HFFc6 (cell line): ENCODE measurements at places on chromosomes 2 and 18. TPM values are rescaled to one million over a fixed set of nuclear protein-coding genes. Genes with fewer than 3 reads are reported as not detected.
A peak's percentile ranks its signal among the peaks of the same experiment; 100 is the strongest.

The SPDYA gene
- total RNA-seq, result 0.33 TPM in 1 of 3 replicates, not detected in the others

The SAG gene
- total RNA-seq, result not detected in 3 replicates

The CAB39 gene
- 43.9 to 55.2 TPM (median 53.7 TPM) in 3 replicates for total RNA-seq

The TDRD15 gene
- not detected in 3 replicates for total RNA-seq

The LONRF2 gene
- total RNA-seq, result not detected in 3 replicates

The GKN2 gene
- total RNA-seq, result not detected in 3 replicates

The SLC30A3 gene
- total RNA-seq, result not detected in 3 replicates

The CXCR1 gene
- not detected in 3 replicates for total RNA-seq

DNA sequence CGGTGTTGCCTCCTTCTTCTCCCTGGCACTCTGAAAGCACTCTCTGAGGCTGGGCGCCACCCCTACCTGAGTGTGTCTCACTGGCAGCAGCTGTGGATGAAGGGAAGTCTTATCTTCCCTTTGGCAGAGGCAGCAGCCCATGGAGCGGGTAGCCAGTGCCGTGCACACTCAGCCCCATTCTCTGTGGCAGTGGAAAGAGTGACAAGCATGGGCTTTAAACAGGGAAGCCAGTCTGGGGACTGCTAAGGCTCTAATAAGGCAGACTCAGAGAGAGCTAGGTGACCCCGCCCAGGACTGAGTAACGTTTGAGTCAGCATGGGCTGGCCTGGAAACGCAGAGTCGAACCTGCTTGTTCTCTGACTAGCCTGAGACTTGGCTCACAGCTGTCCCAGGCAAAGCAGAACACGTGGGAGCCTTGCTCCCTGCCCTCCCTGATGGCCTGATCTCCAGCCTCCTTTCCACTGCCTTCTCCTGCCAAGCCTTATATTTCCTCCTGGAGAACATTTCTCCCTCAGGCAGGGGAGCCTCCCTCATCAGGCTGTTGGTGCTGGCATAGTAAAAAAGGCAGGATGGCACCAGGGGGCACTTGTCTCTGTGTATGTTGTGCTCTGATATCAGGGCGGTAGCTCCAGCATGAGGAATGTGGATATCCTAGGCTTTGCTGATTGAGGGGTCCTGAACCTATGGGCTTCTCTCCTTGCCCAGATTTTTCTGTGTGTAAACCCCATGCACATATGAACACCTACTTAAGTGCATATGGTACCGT, 93.9 kb upstream of the LGALSL start:
- peak; percentile 89 for DNase-seq

DNA sequence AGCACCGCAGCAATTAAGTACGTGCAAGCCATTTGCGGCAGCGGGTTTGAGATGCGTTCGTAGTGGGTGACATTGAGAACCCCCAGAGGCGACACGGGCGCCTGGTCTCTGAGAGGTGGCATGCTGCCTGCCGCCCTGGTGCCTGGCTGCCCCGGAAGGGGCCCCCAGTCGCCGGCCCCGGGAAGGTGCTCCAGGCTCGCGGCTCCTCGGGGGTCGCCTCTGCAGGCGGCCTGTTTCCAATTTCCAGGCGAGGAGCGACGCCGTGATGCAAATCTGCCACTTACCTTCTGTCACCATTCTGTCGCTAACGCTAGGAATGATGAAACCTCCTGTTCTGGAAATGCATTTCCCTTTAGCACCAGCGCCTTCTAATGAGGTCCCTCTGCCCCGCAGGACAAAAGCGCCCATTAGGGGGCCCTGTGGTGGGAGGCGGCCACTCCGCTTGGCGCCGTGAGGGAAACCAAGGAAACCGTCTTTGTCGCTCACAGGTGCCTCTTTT, 13.0 kb downstream of the KIF5C start:
- no peak for DNase-seq

GRCh38 chr2:173963323-173963816, 1.8 kb downstream of the SP3 start:
- peak; percentile 85 for DNase-seq

DNA sequence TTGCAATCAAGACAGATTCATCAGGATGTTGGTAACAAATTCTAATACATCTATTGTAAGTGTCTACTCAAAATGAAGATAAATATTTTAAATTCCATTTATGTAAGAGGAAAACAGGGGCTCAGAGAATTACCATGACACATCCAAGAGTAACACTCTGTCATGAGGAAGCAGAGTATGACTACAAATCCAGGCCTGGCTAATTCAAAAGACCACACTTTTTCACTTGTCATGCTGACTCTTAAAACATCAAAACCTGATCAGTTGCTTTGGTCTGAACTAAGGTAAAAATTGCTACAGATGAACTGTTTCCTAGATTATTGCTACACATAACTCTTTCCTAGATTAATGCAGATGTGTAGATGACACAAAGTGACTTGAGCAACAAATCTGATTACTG, 880.6 kb downstream of the TSN start:
- DNase-seq, result peak; percentile 15

GRCh38 chr18:8912348-8913326, 189.9 kb upstream of the NDUFV2 start:
- DNase-seq, result no peak

DNA sequence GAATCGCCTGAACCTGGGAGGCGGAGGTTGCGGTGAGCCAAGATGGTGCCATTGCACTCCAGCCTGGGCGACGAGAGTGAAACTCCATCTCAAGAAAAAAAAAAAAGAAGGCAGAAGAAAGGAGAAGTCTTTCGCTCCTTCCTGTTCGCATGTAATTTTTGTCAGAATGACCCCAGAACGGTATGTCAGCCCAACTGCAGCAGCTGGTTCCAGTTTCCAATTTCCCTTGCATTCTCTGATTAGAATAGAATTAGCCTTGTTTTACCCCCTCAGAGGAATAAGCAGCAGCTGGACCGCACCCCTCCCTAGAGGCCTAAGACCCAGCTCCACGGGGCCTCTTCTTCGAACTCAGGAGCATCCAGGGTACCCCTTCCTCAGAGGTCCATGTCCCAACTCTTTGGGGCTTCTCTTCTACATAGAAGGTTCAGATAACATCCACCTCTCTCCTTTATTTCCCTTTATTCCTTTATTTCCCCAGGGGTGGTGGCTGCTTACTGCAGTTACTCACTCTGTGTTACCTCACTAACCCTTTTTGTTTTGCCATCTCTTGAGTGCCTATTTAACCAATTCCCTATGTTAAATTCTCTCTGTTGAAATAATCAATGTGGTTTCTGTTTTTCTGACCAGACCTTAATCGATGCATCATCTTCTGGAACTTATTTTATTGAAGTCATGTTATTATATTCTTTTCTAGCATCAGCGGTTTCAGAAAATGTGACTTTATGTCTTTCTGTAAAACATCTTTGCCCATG, 7.2 kb upstream of the PUM2 start:
- DNase-seq, result no peak

GRCh38 chr2:37792366-37792765, 120.9 kb upstream of the CDC42EP3 start:
- no peak for DNase-seq

GRCh38 chr2:69773206-69773605, 31.3 kb downstream of the ANXA4 start:
- peak; percentile 51 for DNase-seq

DNA sequence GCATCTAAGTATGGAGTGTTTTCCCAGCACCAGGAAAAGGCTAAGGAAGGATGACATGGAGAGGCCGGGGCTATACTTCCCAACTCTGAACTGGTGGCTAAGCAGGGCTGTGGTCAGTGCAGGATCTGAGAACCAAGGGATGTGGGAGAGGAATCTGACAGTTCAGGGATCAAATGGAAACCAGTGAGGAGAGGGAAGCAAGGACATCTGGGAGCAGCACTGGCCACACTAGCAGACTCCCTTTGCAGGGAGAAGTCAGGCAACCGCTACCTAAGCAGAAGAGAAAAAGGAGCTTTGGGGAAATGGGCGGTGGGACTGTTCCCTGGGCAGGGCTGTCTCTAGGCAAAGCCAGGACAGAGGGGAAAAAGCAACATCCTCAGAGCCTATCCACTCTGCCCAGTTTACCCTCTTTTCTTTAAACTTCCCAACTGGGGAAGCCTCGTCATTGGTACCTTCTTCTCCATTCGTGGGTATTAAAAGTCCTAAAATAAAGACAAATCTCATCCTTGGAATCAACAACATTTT, 105.8 kb upstream of the MEIS1 start:
- DNase-seq, result no peak

DNA sequence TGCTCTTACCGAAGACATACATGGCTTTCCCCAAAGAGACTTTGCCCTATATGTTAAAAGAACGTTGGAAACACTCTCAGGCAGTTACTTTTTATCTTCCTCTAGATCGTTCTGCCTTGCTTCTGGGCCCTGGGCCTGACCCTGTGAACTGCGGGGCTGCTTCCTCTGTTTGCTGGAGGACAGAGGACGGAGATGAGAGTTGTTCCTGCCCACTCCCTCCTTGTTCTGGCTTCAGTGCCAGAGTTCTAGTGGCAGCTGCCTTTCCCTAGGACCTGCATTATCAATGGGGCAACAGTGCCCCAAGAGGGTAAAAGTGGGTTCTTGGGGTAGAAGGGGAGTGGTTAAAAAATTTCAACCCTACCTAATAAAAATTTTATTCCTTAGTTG, 6.5 kb upstream of the FN1 start:
- DNase-seq, result no peak
